ENCODE measurements at places on chromosomes 5 and 9.

DNA sequence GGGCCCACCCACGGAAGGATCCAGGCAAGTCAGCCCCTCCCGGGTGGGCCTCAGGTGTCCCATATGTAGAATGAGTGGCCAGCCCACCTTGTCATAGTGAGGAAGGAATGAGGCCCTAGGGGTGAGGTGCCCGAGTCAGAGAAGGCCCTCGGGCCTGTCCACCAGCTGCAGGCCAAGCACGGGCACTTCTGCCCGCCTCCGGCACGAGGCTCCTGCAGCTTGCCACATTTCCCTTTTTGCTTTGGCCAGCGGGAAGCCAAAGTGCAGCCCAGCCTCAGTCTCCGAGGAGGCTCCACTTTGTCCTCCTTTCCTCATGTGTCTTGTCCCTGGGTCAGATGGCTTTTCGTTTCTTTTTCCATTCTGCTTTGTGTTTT lies 72.9 kb downstream of the PSMB7 start:
- no peak for DNase-seq

DNA sequence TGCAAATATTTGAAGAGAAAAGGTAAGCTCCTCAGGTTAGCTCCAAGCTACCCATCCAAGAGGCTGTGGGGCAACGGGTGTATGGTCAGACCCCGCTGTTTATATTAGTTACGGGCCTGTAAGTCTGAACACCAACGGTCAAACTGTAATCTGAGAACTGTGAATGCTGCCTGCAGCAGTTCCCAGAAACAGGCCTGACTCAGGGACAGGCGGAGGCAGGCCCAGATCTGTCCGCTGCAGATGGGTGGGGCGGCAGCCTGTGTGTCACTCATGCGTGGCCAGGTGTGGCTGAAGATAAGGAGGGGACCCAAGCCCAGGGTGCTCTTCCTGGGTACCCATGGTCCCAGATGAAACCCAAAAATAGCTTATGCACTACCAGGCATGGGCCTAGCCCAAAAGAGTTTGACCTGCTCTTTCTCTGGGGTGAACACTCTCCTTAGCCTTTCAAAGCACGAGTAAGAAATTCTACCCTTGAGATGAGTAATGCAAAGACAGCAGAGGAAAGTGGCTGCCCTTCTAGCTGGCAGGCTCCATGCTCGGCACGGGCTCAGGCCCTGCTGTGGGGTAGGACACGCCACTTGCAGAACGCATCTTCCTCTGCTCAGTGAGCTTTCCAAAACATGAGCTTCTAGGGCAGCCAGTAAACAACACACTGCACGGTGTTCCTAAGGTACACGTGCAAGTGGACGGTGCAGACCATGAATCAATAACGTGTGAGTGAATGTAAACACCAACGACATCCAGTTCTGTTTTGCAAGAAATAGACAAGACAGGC lies 9.1 kb downstream of the UBAC1 start:
- peak; percentile 52 for DNase-seq

DNA sequence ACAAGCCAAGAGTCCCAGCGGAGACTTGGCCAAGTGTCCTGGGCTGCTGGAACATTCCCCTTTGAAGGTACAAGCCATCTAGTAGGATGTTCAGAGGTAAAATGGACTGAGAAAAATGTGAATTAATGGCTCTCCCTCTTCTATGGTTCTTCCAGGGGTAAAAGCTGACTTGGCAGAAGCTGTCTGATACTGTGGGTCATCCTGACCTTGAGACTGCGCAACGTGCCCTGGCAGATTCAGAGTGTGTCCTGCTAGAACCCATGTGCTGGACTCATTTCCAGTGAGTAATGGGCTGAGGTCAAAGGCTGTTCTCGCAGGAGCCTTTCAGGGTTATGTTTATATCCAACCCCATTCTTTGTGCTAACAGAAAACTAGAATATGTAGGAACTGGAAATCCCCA lies 423.0 kb upstream of the CD180 start:
- DNase-seq = no peak

GRCh38 chr5:4983701-4984100 lies 156.4 kb upstream of the ADAMTS16 start:
- DNase-seq = no peak

DNA sequence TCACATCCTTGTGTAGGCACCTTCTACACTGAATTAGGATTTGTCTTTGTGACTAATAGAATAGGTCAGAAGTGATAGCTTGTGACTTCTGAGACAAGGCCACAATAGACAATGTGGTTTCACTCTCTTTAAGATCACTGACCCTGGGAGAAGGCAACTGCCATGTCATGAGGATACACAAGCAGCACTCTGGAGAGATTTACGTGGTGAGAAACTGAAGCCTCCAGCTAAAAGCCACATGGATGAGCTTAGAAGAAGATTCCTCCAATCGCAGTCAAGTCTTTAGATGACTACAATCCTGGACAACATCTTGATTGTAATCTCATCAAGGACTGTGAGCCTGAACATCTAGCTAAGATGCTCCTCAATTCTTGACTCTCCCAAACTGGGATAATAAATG lies 206.6 kb downstream of the ESM1 start:
- DNase-seq = no peak

DNA sequence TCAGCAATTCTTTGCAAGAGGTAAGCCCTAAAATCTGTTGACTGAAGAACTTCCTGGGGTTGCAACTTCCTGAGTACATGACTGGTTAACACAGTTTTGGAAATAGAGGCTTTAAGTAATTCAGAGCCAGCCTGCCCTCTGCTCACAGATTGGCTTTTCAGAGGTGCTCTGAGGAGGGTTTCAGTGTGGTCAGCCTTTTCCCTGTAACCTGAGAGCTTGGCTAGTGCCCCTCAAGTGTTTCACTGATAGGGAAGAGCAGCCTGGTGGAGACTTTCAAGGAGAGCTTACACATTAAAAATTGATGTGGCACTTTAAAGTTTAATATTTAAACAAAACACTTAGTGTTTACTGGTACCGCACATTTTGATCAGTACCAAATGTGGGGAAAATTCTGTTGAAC lies 56.7 kb upstream of the FOXB2 start:
- DNase-seq = no peak

- no peak for DNase-seq
Measured at GRCh38 chr9:115400796-115401195, 282.8 kb upstream of the TNC start.

DNA sequence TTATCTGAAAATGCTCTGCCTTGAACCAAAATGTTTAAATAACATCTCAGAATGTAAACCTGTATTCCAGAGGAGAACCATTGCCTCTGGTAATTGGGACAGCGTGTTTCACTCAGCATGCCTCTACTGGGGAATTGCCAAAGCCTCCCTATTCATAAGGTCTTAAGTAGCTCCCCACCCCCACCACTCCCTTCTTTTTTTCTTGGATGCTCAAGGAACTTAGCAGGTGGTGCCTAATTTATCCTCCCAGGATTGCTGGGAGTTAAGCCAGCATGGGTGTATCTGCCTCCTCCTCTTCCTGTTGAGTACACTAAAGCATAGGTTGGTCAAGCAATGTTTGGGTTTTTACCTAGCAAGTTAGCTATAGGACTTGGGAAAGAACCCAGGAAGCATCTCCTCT lies 220.2 kb downstream of the DMAC1 start:
- DNase-seq = no peak

DNA sequence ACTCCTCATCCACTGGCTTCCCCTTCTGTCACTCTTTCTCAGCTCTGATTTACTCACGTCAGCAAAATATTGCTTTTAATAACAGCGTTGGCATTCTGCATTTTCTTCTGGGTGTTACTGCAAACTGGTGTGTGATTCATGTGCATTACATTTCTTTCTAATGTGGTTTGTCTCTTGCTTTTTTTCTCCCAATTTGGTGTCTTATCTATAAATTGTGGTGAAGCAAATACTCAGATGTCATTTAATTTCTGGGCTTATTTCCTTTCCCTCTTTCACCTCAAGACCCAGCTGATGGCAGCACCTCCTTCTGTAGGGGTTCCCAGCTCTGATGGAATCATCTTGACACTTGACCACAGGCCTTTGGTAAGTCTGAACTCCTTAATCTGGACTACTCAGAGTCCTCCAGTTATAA lies 180.7 kb upstream of the ZNF618 start:
- no peak for DNase-seq

DNA sequence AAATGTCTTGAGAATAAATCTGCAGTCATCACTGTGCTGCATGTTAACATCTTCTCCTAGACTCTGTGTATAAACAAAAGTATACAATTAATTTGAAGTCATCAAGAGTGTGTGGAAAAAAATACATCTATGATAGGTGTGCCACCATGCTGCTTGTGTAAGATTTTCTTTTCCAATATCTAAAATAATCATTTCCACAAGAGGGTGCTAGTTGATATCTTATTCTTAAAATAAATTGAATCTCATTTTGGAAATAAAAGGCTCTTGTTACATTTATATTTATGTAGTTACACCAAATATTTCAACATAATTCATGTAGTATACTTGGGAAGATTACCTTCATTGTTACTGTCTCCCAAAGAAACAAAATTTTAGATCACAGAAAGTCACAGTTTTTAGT lies 14.1 kb upstream of the MOCS2 start:
- no peak for DNase-seq

- DNase-seq = no peak
Measured at GRCh38 chr5:151662805-151663204, 23.9 kb downstream of the SPARC start.

DNA sequence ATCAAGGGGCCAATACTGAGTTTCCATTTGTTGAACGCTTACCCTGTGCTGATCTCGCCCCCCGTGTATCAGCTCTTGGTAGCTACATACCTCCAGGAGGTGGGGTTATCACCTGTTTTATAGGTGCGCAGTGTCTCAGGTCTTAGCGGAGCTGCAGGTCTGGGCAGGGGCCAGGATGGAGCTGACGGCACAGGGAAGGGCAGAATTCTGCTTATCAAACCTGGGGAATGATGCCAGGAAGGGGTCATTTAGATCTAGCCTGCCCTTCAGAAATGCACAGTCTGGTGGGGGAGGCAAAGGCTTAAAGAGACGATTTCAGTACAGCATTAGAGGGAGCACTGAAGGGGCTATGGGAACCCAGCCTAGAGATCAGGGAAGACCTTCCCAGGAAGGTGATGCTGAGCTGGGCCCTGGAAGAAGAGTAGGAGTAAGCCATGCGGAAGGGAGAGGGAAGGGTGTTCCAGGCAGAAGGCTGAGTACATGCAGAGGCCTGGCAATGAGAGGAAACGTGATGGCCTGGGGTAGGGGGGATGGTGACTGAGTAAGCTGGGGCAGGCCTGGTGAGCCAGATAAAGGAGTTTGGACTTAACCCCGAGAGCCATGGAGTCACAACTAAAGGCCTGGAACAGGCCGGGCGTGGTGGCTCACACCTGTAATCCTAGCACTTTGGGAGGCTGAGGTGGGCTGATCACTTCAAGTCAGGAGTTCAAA lies 31.5 kb downstream of the OLFML2A start:
- no peak for DNase-seq

- DNase-seq = no peak
Measured at GRCh38 chr9:97318433-97318832, 11.0 kb downstream of the CCDC180 start.

GRCh38 chr9:129656795-129657390 lies 8.6 kb upstream of the PRRX2 start:
- no peak for DNase-seq

DNA sequence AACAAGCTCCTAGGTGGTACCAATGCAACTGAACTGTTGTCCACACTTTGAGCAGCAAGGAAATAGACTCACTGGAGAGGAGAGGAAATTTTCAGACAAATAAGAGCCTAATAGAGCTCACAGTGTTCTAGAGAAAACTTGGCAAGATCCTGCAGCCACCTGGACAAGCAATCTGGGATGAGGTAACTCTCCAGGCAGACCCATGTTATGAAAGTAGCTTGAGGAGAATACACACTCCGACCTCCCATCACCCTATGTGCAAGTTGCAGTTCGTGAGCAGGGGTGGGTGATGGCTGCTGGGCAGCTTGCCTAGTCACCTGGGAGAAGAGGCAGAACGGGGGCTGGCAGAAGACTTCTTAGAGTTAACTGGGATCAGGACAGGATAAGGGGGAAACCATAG lies 102.2 kb downstream of the KLF4 start:
- no peak for DNase-seq

DNA sequence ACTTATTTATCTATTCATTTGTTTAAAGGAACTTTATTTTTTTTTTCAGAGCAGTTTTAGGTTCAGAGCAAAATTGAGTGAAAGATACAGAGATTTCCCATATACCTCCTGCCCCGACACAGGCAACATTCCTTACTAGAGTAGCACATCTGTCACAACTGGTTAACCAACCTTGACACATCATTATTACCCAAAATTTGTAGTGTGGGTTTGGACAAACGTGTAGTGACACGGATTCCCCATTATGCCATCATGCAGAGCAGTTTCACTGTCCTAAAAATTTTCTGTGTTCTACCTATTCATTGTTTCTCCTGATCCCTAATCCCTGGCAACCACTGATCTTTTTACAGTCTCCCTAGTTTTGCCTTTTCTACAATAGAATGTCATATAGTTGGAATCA lies 57.3 kb upstream of the LHFPL2 start:
- DNase-seq = no peak

DNA sequence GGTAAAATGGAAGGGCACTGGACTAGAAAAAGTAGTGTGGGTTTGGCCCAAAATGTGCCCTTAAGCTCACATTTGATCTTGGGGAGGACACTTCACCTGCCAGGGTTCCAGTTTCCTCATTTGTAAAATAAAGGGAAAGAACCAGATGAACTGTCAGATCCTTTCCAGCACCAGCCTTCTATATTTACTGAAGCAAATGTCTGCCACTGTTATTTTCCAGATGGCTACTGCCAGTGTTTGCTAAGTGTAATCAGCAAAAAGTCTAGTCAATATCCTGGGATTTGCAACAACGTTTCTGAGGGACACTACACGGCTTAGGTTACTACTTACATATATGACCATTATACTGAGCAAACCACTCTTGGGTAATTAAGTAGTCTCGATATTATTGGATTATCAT lies 340.3 kb downstream of the KCNN2 start:
- DNase-seq = no peak

DNA sequence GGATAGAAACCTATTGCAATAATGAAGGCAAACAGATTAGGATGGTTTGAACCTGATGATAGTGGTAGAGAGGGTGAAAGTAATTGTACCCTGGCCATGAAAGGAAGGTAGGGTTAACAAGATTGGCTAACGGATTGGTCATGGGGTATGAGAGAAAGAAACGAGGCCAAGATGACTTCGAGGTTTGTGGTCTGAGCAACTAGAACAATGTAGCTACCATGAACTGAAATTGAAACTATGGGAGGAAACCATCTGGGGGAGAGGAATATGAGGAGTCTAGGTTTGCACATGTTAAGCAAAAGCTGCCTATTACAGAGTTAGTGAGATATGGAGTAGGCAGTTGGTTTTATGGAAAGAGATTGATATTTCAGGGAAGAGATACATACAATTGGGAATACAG lies 406.0 kb downstream of the PRELID2 start:
- no peak for DNase-seq

DNA sequence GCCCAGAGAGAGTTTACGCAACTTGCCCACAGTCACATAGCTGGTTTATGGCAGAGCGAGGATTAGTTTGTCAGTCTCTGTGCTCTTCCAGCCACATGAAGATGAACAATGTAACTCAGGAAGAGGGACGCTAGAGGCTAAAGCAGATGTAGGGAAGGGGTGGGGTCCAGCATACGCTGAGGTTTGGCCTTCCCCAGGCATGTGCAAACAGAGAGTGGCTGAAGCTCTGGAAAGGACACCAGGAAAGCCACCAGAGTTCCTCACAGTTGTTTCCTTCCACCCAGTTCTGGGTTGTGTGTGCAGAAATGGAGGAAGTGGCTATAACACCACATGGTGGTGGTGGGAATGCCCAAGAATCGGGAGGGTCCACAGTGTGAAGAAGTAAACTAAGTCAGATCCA lies 60.0 kb downstream of the SNX18 start:
- no peak for DNase-seq

- peak; percentile 73 for DNase-seq
Measured at GRCh38 chr5:172713113-172713808, 57.7 kb downstream of the DUSP1 start.

All from HuH-7 (cell line).